Caudate nucleus (tissue), 63 donors: ENCODE measurements at places on chromosomes 5 and 9.
A peak's percentile ranks its signal among the peaks of the same experiment; 100 is the strongest.

DNA sequence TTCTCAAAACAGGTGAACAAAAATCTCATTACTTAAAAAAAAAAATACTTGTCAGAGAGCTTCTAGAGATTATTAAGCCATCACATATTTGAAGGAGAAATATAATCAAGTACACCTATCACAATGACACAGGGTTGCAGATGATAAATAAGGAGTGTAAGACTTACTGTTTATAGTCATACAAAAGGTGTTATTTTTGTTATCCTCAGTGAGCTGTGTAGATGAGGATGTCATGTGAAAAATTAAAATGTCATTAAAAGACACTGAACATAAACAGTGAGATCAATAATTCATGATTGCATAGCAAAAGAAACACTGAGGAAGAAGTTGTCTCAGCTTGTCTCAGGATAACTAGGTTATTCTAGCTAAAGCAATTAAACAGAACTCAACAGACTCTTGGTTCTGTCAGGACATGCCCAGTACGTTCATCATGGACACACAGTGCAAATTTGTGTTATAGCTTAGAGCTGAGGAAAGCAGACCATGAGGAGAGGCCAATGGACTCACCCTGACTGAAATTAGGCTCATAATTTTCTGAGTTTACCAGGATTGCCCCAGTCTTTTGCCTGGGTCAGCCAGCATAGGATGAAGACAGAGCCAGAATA lies 1162.6 kb upstream of the C9orf72 start:
- no peak for DNase-seq

DNA sequence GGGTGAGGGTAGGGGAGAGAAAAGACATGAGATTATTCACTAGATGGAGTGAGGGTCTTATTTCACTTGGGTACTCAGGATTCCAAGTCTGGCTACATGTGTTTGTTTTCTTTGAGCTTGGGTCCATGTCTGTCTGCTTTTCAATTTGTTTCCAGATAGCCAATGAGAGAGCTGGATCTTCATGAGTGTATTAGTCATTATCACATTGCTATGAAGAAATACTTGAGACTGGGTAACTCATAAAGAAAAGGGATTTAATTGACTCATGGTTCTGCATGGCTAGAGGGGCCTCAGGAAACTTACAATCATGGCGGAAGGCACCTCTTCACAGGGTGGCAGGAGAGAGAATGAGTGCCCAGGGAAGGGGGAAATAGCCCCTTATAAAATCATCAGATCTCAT lies 196.8 kb upstream of the TRIM32 start:
- no peak for DNase-seq

DNA sequence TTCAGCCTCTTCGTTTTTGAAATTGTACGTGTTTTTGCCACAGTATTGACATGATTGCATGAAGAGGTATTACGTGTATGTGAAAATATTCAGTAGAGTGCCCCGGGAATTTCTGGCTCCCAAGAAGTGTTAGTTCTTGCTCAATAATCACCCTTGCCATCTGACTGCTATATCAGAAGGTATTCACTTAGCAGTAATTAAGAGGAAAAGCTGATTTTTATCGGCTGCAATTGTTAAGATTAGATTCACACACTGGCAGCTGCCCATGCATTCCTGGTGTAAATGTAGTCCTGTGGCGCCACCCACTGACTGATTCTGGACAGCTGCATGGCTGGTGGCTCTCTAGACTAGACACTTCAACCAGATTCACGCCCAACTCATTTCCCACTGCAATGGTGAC lies 440.1 kb upstream of the ADAMTS16 start:
- DNase-seq, result peak; percentile 33

DNA sequence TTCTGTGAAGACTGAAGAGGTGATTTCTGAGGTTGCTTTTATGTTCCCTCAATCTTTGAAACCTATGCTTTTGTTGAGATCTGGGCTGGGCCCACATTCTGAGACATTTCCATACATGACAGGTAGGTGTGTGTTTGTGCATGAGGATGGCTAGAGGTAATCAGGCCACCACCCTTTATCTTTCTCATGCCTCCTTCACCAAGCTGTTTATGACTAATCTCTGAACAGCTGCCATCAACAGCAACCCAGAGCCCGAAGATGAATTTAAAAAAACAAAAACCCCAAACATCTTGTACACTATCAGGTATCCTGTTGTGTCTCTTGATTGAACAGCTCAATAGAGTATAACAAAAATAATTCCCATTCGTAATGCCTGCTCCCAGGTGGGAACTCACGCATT lies 12.6 kb upstream of the C5orf46 start:
- no peak for DNase-seq

DNA sequence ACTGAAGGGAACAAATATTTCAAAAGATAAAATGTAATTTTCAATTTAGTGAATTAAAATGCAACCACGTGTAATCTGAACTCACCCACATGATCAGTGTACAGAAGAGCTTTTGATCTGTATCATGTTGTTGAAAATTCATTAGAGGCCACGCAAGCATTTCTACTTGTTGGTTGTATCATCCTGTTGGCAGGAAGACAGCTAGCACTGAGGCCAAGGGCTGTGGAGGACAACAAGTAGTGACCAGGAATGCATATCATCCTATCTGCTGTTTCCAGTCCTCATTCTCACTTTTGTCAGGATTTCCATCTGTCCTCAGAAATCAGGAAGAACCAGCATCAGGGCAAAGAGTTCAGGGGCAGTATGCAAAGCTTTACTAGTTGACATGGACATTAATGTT lies 29.9 kb upstream of the CKS2 start:
- no peak for DNase-seq

DNA sequence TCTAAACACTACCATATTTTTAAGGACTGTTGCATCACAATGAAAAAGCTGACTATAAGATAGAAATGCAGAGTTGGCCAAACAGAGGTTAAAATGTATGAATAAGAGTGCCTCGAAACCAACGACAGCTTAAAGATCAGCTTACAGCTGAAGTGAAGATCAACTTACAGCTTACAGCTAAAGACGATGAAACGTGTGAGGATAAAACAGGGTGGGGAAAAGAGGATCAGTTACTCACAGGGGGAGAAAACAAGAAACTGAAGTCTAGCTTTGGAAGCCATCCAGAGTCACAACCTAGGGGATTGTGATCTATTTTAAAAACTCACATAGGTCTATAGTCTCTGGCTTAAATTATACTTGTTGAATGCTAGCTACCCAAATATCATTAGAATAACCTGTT lies 220.0 kb downstream of the SNCAIP start:
- DNase-seq, result no peak

GRCh38 chr5:107415762-107416161 lies 255.0 kb downstream of the EFNA5 start:
- DNase-seq, result no peak

GRCh38 chr9:18268381-18268780 lies 205.6 kb upstream of the ADAMTSL1 start:
- DNase-seq, result no peak

DNA sequence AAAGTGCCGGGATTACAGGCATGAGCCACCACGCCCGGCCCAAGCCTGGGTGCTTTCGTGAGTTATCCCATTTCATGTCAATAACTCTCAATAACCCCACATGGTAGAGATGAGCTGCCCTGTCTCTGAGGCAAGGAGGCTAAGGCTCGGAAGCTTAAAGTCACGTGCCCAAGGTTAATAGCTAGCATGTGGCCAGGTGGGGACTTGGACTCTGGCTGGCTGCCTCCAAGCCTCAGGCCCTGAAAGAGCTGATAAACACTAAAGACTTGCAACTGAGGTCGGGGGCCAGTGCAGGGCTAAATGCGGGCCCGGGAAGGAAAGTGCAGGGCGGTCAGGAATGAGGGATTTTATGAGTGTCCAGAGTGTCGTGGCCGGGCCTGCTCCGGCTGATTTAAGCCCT lies 30.9 kb upstream of the BARHL1 start:
- DNase-seq, result no peak

- DNase-seq, result no peak
Measured at GRCh38 chr5:120767178-120767820, 303.2 kb downstream of the PRR16 start.

- no peak for DNase-seq
Measured at GRCh38 chr9:101930783-101931182, 192.3 kb upstream of the GRIN3A start.

GRCh38 chr5:9401786-9402472 lies 143.9 kb downstream of the SEMA5A start:
- DNase-seq, result no peak

- DNase-seq, result no peak
Measured at GRCh38 chr5:131254741-131255140, 9.1 kb upstream of the CDC42SE2 start.

DNA sequence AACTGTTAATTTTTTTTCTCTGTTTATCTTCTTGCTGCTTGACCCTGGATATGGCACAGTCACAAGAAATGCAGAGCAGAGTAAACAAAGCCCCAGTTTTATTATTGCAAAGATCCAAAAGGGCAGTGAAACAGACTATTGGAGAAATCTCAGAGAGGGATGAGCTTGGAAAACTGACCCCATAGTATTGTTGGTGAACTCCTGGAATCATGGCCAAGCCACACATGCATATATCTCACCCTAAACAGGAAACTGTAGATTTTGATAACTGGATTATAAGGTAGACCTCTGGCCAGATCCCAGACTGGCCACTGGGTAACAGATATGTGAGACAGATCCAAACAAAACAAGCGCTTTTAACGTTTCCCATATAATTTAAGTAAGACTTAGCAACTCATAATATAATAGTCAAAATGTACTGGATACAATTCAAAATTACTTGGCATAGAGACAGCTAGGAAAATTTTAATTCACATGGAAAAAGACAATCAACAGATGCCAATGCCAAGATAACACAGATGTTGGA lies 263.5 kb upstream of the SEMA6A start:
- no peak for DNase-seq

DNA sequence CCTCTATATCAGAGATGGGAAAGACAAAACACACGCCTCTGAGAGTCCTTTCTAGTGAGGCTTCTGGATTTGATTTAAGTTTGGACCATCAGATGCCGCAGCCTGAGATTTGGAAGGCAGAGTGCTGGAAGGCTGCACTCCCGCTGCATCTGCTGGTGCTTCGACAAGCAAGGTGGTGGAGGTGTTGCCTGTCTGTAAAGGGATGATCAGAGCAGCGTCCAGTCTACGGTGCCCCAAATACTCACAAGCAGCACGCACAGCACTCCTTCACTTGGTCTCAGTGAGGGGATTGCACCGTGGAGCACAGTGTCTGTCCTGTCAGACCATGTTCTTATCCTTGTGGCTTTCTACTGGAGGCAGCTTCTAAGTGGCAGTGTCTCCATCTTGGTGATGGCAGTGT lies 221.4 kb downstream of the GADD45G start:
- DNase-seq, result no peak

- DNase-seq, result no peak
Measured at GRCh38 chr9:70498866-70499265, 84.4 kb upstream of the KLF9 start.

DNA sequence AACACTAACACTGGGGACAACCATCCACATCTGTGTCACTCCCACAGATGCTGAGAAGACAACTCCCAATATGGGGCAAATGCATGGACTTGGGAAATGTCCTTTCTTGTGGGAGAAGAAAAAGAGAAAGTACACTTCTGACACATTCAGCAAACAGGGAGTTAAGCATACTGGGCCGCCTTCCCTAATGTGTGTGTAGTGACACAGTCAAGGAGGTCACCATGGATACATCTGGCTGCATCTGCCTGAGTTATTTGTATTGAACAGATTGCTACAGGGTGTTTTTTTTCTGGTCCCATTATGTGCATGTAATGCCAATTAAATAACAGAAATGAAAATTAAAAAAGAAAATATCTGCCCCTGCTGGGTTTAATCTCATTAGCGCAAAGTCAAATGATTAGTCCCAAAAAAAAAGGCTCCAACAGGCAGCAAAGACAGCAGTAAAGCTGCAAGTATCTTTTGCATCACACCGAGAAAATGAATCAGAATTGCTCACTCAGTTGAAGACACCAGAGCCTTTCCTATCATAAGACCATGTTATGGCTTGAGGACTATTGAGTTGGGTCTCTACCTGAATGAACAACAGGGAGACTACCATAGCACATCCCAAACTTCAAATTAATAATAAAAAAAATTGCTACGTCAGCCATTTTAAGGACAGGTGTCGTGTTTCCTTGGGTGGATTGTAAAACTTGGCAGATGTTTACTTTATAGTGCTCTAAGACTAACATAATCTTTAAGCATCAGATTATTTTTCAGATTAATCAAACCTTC lies 395.9 kb downstream of the DTWD2 start:
- DNase-seq, result no peak

DNA sequence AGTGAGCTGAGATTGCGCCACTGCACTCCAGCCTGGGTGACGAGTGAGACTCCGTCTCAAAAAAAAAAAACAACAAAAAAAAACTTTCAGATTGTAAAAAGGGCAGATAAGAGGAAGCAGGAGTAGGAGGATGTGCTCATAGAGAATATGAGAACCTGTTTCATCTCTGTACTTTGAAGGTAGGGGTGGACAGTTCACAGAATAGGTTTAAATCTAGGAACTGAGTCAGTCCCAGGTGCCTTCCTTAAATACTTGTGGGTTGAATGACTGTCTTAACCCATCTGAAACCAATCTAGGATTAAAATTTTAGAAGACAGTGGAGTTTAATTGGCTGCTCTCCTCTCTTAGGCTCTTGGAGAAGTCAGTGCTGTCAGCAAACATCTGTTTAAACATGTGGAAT lies 12.4 kb downstream of the POLK start:
- no peak for DNase-seq

GRCh38 chr5:64979531-64979930 lies 210.8 kb downstream of the CWC27 start:
- no peak for DNase-seq

GRCh38 chr9:128339761-128340690 lies at the start of gene SLC27A4:
Gene SLC27A4 (plus strand): TSS chr9:128340527. CDS start chr9:128343133, 2,606 bp downstream.
- peak; percentile 21 for DNase-seq
